ENCODE measurements at places on chromosomes 12 and 14. TPM values are rescaled to one million over a fixed set of nuclear protein-coding genes. Genes with fewer than 3 reads are reported as not detected.
A peak's percentile ranks its signal among the peaks of the same experiment; 100 is the strongest.

DNA sequence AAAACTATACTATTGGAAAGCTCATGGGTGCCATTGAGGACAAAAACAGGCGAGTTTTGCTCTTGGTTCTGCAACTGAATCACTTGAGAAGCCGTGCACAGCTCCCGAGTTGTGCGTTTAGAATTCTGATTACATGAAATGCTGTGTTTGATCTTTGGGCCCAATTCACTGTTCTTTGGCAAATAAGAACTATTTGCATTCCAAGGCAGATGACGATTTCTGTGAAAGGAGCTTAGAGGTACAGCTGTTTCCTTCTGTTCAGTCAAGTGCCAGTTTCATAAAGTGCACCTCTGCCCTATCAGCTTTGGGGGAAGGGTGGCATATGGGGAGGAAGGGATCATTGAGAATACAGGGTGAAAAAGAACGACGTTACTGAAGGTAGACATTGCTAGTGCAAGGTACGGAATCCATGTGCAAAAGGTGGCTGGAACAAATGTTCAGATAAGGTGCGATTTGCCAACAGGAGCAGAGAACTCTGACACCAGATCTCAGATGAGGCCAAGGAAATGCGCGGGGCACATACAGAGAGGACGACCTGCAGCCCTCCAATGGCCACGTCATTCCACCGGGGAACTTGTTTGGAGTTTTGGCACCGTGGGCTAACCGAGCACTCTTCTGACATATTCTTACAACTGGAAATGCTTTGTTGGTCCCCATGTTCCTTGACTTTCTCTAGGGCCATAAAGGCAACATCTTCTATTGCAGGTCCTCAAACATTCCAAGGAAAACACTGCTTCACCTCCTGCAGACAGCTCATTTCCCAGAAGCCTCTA lies 30.1 kb downstream of the TCHP start:
- H3K27me3 ChIP-seq: no peaks in the 10 kb centered on the region
- H3K4me1 ChIP-seq: no peaks in the 10 kb centered on the region
- no peak for DNase-seq
- H3K4me3 ChIP-seq: no peak overlapping the region
- H3K36me3 ChIP-seq: peaks cover 21% of the 10 kb centered on the region
- no peak overlapping the region for H3K27ac ChIP-seq

GRCh38 chr12:4392223-4392742 lies 12.8 kb upstream of the FGF23 start:
- H3K27me3 ChIP-seq: peaks cover 26% of the 10 kb centered on the region
- no peaks in the 10 kb centered on the region for H3K4me1 ChIP-seq
- no peak overlapping the region for H3K27ac ChIP-seq
- DNase-seq: no peak
- H3K36me3 ChIP-seq: no peaks in the 10 kb centered on the region
- no peak overlapping the region for H3K4me3 ChIP-seq

GRCh38 chr14:93010522-93011140 lies 87.7 kb downstream of the CHGA start:
- no peak overlapping the region for H3K4me3 ChIP-seq
- H3K36me3 ChIP-seq: no peaks in the 10 kb centered on the region
- no peak overlapping the region for H3K27ac ChIP-seq
- H3K27me3 ChIP-seq: no peaks in the 10 kb centered on the region
- peaks cover 7% of the 10 kb centered on the region for H3K4me1 ChIP-seq

GRCh38 chr14:90424686-90425372 lies 28.0 kb downstream of the CALM1 start:
- H3K27ac ChIP-seq: no peak overlapping the region
- no peak for DNase-seq
- no peaks in the 10 kb centered on the region for H3K36me3 ChIP-seq
- no peaks in the 10 kb centered on the region for H3K27me3 ChIP-seq

DNA sequence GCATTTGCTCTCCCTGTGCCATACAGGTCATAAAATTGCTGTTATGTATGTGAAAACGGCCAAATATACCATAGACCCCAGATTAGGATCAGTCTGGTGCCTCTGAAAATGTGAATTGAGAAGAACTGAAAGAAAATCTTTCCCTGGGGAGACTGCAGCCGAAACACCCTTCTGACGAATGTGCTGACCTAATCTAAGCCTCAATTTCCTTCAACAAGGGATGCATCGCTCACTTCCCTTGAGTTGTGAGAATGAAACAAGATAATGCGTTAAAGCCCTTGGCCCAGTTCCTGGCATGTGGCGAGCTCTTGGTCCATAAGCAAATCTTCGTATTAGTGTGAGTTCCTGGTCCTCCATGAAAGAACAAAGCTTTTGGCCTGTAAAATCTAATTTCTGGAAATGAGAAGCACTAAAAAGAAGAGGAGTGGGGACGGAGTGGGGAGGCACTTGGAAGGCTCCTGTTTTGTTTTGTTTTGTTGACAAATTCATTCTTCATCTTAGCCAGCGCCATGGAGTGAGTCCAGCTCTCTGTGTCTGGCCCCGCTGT lies 49.5 kb upstream of the RTRAF start:
- no peak overlapping the region for H3K4me3 ChIP-seq
- H3K36me3 ChIP-seq: no peaks in the 10 kb centered on the region
- peak; percentile 89 for DNase-seq
- H3K4me1 ChIP-seq: peaks cover 13% of the 10 kb centered on the region

- no peaks in the 10 kb centered on the region for H3K36me3 ChIP-seq
- peaks cover 6% of the 10 kb centered on the region for H3K4me1 ChIP-seq
- H3K27me3 ChIP-seq: no peaks in the 10 kb centered on the region
- no peak overlapping the region for H3K4me3 ChIP-seq
Observed at GRCh38 chr14:69666690-69667211, 55.4 kb downstream of the SUSD6 start.

DNA sequence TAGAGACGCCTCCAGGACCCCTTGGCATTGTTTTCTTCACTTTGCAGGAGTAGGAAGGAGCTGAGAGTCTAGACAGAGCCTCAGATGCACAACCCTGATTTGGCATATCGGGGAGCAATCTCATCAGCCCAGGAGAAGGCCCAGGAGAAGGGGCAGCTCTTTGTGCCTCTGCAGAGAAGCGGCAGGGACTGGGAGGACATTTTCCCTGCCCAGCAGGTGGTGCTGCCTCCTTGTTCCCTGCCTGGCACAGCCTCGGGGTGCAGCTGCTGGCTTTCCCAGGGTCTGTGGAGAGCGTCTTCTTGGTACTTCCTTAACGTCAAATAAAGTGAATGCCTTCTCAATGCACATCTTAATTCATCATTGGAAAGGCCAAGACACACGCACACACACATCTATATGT lies 419.5 kb downstream of the TMEM121 start:
- H3K36me3 ChIP-seq: no peaks in the 10 kb centered on the region
- no peaks in the 10 kb centered on the region for H3K4me1 ChIP-seq
- DNase-seq: peak; percentile 15
- H3K27me3 ChIP-seq: peaks cover 27% of the 10 kb centered on the region
- H3K27ac ChIP-seq: no peak overlapping the region
- H3K4me3 ChIP-seq: no peak overlapping the region

DNA sequence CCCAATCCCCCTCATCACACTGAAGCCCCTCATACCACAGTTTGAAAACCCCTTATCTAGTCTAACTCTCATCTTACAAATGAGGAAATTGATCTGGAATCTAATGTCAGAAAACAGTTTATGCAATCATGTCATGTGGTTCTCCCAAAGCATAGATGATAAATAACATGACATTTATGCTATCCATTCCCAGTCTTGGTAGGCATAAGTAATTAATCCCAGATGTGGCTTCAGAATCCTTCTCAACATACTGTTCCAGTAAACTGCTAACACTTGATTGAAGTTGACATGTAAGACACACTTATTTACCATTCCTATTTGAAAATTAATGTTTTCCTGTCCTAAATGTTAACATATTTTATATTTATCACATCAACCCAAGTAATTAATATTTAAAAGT lies 168.7 kb downstream of the GALC start:
- no peak overlapping the region for H3K27ac ChIP-seq
- no peak overlapping the region for H3K4me3 ChIP-seq
- H3K27me3 ChIP-seq: no peaks in the 10 kb centered on the region
- DNase-seq: no peak
- no peaks in the 10 kb centered on the region for H3K4me1 ChIP-seq

DNA sequence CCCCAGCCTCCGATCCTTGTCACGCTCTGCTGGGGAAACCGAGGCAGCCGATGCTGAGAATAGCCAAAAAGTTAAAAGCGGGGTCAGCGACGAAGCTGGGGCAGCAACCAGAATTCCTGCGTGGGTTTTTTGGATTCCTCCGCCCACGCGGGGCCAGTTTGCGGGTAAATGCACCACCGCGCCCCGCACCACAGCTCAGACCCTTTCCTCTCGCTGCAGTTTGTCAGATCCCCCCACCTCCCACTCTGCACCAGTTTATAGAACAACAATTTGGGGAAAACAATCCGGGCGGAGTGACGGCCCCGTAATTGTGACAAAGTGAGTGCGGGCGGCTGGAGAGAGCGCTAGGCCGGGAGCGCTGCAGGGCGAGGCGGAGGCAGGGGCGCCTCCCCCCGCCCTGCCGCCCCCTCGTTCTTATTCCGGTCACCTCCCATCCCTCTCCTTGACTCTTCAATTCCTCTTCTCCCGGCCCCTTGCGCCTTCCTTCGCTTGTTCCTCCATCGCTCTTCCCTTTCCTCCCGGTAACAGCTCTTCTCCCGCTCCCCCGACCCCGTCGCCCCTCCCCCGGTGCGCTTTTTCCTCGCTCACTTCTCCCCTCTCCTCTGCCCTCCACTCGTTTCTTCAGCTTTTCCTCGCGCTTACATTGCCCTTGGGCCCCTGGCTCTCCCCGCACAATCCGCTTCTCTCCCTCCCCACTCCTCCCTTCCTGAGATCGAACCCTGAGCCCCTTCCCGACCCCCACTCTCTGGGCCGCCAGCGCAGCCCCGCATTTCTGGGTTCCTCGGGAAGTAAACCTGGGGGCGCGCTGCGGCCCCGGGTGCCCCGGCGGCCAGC lies 646 bp upstream of the DNAJC22 start:
- peak overlapping the region; percentile 51 for H3K4me3 ChIP-seq
- no peaks in the 10 kb centered on the region for H3K36me3 ChIP-seq
- H3K4me1 ChIP-seq: peaks cover 37% of the 10 kb centered on the region
- no peak overlapping the region for H3K27ac ChIP-seq
- no peak for DNase-seq
- peaks cover 14% of the 10 kb centered on the region for H3K27me3 ChIP-seq

DNA sequence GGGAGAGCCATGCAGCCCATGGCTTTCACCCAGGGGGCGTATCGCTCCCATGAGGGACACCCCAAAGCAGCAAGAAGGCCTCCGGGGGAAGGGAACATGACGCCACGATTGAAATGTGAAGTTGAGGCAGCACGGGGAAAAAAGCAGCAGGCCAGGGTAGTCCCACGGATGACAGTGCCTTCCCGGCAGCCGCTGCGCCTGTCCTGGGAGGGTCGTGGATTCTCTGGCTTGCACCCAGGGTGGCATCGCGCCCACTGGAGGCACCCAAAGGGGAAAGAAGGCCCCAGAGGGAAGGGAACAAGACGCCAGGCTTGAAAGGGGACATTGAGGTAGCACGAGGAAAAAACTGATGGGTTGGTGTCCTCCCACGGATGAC lies 161.6 kb upstream of the ALG10B start:
- no peaks in the 10 kb centered on the region for H3K27me3 ChIP-seq
- no peak for DNase-seq

DNA sequence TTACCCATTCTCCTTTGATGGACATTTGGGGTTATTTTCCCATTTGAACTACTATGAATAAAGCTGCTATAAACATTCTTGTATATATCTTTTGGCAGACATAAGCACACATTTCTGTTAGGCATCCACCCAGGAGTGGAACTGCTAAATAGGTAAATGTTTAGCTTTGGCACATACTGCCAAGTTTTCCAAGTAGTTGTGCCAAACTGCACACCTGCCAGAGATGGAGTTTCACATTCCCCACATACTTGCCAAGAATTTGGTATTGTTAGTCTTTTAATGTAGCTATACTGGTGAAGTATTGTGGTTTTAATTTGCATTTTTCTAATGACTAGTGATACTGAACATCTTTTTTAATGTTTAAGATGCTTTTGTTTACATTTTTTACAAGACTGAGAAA lies 201.0 kb downstream of the GXYLT1 start:
- DNase-seq: no peak
- H3K27ac ChIP-seq: no peak overlapping the region
- no peaks in the 10 kb centered on the region for H3K36me3 ChIP-seq
- H3K4me3 ChIP-seq: no peak overlapping the region
- peaks cover 30% of the 10 kb centered on the region for H3K4me1 ChIP-seq

OR6C74 gene
- not detected for total RNA-seq

KRT82 gene
- total RNA-seq: not detected

ADAM20 gene
- 0.48 TPM for total RNA-seq

PROX2 gene
- total RNA-seq: not detected

Data from A673 (cell line).